ENCODE measurements at places on chromosomes 16 and 17.

DNA sequence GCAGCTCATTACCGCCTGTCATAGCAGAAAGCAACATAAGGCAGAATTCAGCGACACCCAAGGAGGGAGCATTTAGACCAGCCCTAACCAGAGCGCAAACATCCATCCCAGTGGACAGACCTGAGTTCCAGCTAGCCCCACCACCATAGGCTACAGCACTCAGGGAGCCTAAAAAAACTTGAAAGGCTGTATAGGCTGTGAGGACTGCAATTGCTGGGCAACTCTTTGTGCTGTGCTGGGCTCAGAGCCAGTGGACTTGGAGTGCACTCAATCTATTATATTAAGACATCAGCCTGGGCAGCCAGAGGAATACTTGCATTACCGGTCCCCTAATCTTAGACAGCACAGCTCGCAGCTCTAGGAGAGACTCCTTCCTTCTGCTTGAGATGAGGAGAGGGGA is 207.3 kb downstream of the KIF2B start:
- DNase-seq = no peak

GRCh38 chr16:15961060-15961511 is 11.7 kb downstream of the ABCC1 start:
- peak; percentile 94 for DNase-seq

- DNase-seq = no peak
Observed at GRCh38 chr17:50175035-50175807, 9.4 kb downstream of the SGCA start.

DNA sequence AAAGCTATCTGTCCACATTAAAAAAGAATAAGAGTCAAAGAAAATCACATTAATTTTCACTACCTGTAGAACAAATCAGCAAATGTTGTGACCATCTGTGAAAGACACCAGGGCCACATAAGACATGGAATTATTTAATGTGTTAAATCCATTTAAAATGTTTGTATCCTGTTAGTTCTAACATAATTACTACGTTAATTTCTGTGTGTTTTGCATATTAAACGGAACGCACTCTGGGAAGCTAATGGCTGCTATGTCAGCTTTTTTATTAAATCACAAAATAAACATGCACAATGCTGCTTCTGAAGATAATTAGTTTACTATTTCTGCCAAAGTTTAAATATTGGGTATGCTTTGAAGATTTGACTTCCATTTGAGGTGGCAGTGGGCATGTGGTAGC is 1061.2 kb downstream of the CDH11 start:
- no peak for DNase-seq

GRCh38 chr17:80494547-80494946 is 18.1 kb upstream of the NPTX1 start:
- DNase-seq = no peak

GRCh38 chr17:50837286-50837979 is 2.0 kb downstream of the WFIKKN2 start:
- DNase-seq = no peak

DNA sequence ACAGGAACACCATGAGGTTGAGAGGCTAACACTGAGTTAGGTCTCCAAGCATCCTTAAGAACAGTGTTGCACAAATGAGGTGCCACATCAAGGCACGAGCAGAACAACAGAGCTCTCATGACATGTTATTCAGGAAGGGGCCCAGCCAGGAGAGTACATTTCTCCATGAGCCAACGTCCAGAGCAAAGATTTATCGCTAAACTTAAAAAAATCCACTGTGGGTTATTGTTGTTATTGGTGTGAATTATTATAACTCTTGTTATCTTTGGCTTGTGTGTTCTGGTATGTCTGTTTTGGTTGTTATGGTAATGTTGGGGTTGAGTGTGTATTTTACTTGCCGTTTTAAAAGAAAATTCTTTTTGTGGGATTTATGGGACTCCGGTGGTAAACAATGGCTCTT is 68.9 kb upstream of the MSI2 start:
- no peak for DNase-seq

DNA sequence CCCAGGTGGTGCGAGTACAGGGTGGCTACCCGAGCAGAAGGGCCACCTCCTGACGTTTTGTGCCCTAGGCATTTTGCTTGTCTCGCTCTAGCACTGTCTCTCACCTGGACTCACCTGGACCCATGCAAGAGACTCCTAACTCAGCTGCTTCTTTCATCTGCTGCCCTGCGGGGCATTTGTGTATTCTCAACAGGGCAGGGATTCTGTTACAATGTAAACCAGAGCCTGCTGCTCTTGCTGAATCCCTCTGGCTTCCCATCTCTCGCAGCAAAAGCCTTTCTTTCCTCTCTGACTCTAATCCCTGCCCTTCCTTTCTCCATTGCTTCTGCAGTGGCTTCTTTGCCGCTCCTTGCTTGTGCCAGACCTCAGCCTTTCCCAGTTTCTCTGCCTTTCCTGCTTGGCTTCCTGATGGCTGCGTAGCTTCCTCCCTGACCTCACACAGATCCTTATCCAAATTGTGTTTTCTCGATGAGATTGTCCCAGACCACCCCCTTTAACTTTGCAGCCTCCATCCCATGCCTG is 10.2 kb downstream of the ARSG start:
- no peak for DNase-seq

DNA sequence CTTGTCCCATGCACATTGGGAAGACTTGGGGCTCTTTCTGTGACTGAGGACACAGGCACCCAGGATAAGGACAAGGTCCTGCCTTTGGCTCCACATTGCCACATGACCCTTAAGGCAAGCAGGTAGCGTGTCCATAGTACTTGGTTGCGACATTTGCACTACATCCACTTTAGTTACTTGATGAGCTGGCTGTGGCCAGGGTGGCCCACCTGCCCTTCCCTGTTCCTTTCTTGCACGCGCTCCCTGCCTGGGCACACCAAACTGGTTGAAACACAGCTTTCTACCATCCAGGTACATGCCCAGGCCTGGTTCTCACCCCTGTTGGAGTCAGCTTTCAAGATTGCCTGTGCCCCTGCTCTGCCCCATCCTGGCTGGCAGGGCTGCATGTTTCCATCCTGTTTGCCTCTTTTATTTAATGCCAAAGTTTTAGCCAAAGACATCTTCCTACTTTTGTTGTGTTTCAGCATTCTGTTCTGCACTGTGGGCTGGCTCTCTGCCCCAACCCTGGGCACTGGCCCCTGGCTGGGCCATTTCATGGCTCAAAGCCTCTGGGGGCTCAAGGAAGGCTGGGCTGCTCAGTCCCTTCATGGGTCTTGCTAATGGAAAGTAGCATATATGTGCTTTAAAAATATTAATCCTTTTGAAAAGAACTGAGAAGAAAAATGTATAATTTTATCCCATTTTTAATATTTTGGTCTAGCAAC is 3.2 kb downstream of the B3GNT9 start:
- DNase-seq = no peak

- DNase-seq = no peak
Observed at GRCh38 chr17:50052822-50053653, 2.9 kb upstream of the ITGA3 start.

GRCh38 chr17:65811043-65811442 is 249.6 kb upstream of the AXIN2 start:
- DNase-seq = no peak

DNA sequence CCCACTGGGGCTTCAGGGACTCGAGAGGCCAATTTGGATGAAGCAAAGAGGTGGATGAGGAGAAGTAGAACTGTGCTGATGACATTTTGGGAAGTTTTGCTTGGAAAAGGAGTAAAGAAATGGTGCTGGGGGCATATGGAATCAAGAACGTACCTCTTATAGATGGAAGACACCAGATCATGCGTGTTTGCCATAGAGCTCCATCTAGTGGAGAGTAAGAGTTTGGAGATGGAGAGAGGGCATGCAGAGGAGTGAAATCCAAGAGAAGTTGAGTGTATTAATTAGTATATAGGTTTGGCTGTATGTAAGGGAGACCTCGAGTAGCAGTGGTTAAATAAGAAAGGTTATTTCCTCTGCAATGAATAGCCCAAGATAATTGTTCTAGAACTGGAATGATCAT is 56.0 kb downstream of the SHISA6 start:
- DNase-seq = peak; percentile 23

DNA sequence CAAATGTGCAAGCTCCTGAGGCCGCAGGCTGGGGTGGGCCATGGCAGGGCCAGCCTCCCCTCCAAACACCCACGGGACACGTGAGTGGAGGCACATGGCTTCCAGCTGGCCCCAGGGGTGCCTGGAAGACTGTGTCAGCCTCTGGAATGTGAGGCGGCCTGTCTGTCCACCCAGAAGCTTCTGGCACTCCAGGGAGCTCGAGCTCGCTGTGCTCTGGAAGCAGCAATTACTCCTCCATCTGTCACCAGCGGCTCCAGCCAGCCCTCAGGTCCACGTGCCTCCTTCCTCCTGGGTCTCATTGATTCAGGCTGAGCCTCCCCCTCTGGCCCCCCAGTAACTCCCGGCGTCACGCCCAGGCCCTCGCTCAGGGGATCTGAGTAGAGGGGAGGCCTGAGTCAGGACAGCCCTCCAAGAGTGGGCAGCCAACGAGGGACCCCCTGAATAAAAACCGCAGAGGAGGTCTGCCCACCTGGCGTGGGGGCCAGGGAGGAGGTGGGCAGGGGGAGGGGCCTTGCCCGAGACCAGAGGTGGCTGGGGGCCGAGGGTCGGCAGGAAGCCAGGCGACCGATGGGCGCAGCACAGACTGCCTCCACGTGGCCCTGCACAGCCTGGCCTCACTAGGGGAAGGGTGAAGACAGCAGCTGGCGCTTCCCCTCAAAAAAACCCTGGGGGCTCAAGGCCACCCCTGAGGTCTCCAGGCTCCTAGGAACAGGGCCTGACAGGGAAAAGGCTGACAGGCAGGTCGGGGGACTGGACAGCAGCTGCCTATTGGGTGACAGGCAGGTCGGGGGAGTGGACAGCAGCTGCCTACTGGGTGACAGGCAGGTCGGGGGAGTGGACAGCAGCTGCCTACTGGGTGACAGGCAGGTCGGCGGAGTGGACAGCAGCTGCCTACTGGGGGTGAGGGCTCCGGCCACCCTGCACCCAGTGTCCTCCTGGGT is 11.9 kb downstream of the PIEZO1 start:
- DNase-seq = no peak

- DNase-seq = peak; percentile 9
Observed at GRCh38 chr16:62068747-62069146, 32.5 kb upstream of the CDH8 start.

GRCh38 chr16:27526180-27526579 is 23.5 kb downstream of the GTF3C1 start:
- no peak for DNase-seq

DNA sequence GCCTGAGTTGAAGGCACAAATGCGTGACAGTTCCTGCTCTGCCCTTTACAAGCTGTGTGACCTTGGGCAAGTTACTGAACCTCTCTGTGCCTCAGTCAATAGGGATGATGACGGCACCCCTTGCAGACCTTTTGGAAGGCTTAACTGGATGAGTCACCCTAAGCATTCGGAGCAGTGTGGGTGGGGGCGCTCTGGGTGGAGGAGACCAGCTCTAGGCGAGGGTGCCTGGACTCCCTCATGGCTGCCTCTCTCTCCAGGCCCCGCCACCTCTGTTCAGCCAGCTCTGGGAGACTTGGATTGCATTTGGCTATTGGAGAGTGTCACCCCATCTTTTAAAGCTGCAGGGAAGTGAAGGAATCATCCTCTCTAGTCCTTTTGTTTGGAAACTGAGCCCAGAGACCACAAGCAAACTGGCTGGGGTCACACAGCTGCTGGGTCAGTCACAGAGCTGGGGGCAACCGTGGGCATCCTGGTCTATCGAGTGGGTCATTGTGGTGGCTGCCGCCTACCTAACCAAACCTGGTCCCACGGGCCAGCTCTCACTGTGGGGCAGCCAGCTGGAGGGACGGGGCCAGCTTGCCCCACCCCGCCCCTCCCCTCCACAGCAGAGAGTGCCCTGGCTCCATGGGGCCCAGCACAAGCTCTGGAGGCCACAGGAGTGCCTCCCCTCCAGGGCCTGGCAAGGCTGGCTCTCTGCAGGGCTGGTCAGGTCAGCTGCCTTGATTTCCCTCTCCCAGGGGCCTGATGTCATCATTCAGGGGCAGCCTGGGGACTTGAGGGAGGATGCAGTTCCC is 20.2 kb upstream of the GSE1 start:
- DNase-seq = no peak

DNA sequence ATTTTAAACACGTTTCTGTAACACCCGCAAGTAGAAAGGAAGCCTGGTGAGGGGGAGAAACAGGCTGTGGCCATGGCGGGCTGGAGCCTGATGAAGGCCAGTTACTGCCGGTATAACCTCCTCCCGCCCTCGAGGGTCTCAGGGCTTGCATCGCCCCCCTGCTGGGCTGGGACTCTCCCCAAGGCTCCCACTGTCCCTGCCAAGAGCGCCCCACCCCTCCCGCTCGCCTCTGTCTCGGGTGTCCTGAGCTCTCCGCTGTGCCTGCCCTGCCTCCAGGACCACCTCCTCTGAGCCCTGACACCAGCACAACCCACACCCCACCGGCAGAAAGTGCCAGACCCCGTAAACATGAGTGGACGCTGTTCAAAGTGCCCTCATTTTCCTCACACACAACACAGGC is 18.7 kb downstream of the TMEM204 start:
- no peak for DNase-seq

GRCh38 chr16:84455031-84455430 is 49.4 kb downstream of the MEAK7 start:
- DNase-seq = no peak

DNA sequence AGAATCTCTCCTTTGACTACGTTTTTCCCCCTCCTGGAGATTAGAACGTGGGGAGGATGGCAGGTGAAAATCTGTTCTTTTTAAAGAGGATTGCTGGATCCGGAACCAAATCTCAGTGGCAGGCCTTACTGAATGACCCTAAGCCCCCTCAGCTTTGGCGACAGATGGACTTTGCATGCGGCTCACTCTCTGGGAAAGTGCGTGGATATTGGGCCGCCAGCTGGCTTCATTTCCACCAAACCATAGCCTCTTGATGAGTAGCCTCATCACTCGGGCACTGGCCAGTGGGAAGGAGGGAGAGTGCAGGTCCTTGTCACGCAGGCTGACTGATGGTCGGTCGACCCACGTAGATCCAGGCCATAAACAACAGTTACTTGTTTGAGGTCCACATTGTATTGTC is 31.3 kb upstream of the CCDC182 start:
- no peak for DNase-seq

DNA sequence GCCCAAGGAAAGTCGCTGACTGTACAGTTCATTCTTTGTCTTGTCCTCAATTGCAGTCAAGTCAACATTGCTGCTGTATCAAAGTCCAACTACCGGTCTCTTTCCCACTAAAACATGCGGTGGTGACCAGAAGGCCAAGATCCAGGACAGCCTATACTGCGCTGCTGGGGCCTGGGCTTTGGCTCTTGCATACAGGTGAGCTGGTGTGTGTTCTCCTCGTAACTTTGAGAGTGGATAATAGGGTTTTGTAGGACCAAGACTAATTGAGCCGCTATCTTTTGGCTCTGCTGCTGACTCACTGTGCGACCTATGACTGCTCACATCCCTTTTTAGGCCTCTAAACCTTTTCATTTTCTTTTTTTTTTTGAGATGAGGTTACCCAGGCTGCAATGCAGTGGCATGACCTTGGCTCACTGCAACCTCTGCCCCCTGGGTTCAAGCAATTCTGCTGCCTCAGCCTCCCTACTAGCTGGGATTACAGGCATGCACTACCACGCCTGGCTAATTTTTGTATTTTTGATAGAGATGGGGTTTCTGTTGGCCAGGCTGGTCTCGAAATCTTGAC is 38.7 kb downstream of the PHKB start:
- DNase-seq = no peak

GRCh38 chr17:66667090-66667489 is 167.8 kb upstream of the CACNG5 start:
- no peak for DNase-seq

All from GM12865 (cell line).